ENCODE measurements at places on chromosomes 2 and 18. TPM values are rescaled to one million over a fixed set of nuclear protein-coding genes. Genes with fewer than 3 reads are reported as not detected.

DPY30 gene
- total RNA-seq: 49.8 TPM

DNA sequence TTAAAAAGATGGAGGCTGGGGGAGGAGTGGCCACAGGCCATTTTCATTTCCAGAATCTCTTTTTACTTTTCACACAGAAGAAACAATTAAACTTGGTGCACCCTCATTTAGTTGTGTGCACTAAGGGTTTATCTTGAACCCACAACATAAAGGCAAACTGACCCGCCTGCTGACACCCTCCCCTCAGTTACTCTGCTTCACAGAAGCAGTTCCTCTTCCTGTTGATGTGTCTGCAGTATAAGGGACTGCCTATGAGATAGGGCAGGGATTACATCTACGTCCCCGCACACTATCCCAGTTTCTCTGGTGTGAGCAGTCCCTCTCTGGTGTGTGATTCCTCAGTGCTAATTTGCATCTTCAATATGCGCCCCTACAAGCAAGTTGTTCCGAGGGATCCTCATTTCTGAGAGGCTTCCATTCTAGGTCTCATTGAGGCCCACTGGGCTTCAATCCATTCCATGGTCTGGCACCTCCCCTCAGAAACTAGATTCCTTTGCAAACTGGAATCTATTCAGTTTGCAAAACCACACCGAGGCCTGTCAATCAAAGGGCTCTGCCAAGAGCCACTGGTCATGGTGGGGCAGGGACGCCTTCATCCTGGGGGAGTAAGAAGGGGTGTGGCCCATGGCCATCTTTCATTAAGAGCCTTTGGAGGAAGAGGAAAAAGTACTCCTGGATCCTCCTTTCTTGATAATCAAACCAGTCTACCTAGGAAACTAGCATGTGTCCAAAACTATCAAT lies 12.3 kb downstream of the CREG2 start:
- DNase-seq: no peak
- no peaks in the 10 kb centered on the region for H3K36me3 ChIP-seq
- H3K4me3 ChIP-seq: no peak overlapping the region
- H3K27ac ChIP-seq: no peak overlapping the region

DNA sequence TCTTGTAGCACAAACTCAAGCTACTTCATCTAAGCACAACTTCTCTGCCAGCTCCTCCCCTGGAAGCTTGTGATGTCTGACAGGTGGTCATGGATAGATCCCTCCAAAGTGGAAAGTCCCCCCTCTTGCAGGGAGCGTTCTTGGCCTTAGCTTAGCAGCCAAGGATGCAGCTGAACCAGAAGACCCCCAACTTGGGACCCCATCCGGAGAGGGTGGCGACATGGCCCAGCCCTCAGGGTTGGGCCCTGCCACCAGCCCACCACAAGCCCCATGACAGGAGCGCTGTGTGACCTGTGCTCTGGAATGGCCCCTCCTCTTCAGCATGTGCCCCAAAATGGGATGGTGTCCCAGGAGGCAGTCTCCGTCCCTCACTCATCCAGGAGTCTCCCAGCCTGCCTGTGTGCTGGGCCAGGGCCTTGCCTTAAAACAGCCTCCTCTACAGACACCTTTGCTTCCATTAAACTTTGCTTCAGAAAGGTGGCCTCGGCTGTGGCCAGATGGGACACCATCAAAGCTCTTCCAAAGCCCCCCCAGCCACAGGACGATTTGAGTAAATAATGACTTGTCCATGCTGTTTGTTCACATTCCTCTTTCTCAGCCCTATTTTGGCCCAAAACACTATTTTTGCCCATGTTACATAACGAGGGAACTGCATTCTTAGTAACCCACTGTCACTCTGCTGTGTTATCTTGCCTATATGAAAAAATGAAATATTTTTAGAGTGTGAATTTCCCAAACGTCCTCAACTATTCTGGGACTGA lies 122.1 kb downstream of the RAB3GAP1 start:
- H3K27me3 ChIP-seq: no peaks in the 10 kb centered on the region
- H3K4me3 ChIP-seq: no peak overlapping the region
- no peaks in the 10 kb centered on the region for H3K4me1 ChIP-seq
- no peak for DNase-seq
- no peak overlapping the region for H3K27ac ChIP-seq
- H3K36me3 ChIP-seq: peaks cover 33% of the 10 kb centered on the region

DNA sequence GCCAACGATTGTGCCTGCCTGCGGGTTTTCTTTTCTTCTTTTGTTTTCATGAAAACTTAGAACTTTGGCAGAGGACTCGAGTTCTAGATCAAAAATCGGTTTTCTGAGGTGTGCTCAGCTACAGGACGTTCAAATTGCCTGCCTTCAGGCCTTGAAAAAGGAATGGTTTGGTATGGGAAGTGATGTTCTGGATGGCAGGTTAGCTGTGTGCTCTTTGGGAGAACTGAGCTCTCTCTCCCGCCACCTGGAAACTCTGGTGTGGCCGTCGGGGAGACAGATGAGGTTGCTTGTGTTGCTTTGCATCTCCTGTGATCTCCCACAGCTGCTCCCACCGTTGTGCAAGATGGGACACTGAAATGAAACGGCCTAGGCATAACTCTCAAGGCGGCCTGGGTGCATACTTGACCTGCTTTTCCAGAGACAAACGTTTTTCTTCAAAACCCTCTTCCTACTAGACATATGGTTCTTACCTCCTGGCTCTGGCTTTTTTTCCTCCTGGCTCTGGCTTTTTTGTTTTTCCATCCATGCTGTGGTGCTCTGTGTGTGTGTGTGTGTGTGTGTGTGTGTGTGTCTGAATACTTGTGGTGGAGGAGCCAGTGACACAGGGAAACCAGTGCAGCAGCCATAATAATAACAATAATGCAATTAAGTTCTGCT lies 2.0 kb downstream of the FMNL2 start:
- no peaks in the 10 kb centered on the region for H3K36me3 ChIP-seq
- H3K4me1 ChIP-seq: no peaks in the 10 kb centered on the region
- no peak for DNase-seq
- no peak overlapping the region for H3K4me3 ChIP-seq
- peaks cover 25% of the 10 kb centered on the region for H3K27me3 ChIP-seq
- no peak overlapping the region for H3K27ac ChIP-seq

DCDC2C gene
- total RNA-seq: not detected

Measured in T-cell (primary cell).